CD4-positive, alpha-beta T cell treated with Interleukin-12 subunit alpha and Interleukin-12 subunit beta, for 1 hour (primary cell): ENCODE measurements at places on chromosomes 6 and 20.

DNA sequence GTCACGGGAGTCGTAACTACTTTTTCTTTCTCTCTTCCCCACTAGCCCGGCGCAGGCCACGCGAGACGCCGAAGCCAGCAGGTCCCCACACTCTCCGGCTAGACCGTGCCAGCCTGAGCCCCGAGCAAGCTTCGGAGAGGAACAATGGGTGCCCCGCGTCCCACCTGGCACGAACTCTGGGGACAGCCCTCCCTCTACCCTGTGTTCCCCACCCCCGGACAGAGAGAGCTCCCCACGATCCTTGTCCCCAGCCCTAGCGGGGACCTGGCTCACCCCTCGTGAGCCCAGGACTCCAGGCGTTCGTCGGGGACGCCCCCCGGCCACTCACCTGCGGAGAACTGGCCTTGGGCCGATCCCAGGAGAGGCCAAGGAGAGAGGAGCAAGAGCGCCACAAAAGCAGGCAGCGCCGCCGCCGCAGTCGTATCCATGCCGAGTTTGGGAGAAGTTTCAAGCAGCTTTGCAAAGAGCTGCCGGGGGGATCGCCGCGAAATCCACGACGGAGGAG, 416 bp downstream of the PTPRK start:
- peak; percentile 36 for DNase-seq

- DNase-seq: no peak
These were observed 78.5 kb upstream of the HDAC2 start for GRCh38 chr6:114049367-114049966.

DNA sequence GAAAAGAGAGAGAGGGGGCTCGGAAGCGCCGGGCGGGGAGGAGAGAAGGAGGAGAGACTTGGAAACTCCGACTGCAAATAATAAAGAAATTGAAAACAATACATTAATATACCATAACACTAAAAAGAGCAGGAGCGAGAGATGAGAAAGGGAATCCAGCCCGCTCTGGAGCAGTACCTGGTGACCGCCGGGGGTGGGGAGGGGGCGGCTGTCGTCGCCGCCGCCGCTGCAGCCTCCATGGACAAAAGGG, 338 bp downstream of the E2F3 start:
- no peak for DNase-seq

DNA sequence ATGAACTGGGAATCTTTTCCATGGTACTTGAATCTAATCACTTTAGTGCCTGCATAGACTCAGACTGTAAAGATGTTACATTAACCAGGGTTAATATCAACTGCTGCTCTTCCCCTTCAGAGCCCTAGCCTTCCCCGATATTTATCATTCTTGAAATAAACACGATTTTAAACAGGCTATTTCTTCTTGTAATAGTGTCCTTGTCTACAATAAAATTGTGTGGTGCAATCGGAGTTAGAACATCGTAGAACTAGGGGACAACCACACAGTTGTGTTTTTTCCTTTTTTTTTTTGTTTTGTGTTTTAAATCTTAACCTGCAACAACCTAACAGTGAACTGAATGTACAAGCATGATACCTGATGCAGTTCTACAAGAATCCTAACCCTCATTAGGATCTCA, 4.5 kb downstream of the GJA1 start:
- DNase-seq: no peak

DNA sequence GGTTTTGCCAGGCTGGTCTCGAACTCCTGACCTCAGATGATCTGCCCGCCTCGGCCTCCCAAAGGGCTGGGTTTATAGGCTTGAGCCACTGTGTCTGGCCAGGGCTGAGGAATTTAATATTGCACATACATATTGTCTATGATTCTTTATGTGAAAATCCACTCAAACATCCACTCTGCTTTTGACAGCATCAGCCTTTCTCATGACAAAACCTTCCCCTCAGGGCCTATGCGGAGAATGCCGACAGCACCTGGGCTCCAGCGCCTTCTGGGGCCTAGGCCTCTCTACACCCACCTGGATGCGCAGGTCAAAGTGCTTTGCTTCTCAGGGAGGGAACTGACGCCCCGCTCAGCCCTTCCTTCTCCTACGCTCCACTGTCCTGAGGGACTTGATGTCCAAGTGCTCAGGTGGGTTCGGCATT, 5.4 kb downstream of the RAMACL start:
- DNase-seq: no peak

- no peak for DNase-seq
These were observed 5.8 kb upstream of the FAM83D start for GRCh38 chr20:38920411-38920810.

GRCh38 chr20:39019805-39020325, 57.7 kb downstream of the DHX35 start:
- DNase-seq: no peak
